H1 (cell line): ENCODE measurements at places on chromosomes 2 and 18. TPM values are rescaled to one million over a fixed set of nuclear protein-coding genes. Genes with fewer than 3 reads are reported as not detected.

DNA sequence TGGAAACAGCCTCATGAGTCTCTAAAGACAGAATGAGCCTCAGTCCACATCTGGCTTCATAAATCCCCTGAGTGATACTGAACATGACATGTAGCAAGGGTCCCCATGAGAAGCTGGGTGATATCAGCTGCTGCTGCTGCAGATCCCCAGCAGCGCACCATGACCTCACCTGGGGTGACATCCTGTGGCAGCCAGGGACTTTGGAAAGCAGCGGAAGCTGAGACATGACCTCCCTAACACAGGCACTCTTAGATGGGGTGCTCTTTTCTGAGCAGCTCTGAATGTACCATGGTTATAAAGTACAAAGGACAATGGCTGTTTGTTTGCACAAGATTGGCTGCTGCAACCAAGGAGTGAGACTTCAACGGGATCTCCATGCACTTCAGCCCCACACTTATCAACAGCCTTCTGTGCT lies 74.7 kb upstream of the TMEM200C start:
- DNase-seq: no peak

DNA sequence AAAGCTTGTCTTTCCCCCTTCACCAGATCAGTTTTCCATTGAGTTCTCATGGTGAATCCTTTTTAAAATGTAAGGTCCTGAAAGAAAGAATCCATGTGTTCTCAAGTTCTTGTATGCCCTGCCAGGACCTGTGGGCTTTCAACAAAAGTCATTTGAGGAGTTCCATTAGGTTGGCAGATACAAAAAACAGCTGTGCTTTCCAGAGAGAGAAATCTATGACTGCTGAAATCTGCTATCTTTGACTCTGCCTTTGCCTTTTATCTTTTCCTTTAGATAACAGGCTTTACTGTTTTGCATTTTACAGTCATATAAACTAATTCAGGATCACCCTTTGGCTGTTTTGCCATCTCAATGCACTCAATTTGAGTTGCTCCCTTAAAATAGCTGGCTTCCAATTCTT lies 59.7 kb downstream of the CXCR4 start:
- no peak for DNase-seq

DNA sequence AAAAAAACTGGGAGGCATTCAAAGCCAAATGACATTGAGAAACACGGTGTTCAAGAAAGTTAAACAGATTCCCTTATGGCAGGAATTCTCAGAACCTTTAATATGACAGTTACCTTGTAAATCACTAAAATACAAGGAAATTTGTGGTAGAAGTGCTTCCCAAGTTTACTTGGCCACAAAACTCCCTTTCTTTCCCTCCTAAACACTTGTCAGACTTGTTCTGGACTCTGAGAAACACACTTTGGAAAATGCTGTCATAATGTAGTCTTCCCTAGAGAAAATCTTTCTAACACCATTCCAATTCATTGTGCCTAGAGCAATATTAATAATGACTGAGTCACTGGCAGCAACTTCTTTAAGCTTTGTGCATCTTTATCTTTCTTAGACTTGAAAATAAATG lies 140.4 kb downstream of the ANKRD44 start:
- DNase-seq: no peak

GRCh38 chr18:36733150-36733549 lies 95.7 kb downstream of the TPGS2 start:
- no peak for DNase-seq

DNA sequence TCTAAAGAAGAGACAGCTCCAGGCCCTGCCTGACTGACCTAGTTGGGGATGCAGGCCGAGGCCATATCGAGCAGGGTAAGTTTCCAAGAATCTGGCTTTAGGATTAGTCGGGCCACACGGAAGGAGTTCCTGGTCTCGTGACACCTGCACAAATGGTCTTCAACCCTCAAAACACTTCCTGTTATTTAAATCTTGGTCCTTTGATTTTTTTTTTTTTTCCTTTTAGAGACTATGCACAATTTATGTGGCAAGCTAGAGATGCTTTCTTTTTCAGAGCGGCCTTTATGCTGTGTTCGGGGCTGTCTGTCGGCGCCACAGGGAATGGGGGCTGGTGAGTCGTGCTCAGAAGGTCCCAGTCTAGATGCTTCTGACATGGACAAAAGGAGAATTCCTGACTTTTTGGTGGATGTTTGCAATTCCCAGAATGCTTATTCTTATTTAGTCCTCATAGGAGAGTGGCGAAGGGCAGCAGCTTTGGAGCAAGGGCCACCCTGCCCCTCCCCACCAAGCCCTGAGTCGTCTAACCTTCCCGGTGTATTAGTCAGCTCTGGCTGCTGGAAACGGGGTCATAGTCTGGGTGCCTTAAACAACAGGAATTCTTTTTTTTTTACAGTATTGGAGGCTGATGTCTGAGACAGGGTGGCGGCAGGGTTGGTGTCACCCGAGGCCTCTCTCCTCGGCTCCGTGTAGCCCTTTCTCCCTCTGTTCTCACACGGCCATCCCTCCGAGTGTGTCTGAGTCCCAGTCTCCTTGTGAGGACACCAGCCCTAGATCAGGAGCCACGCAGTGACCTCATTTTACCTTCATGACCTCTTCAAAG lies 27.4 kb downstream of the HPCAL1 start:
- no peak for DNase-seq

DNA sequence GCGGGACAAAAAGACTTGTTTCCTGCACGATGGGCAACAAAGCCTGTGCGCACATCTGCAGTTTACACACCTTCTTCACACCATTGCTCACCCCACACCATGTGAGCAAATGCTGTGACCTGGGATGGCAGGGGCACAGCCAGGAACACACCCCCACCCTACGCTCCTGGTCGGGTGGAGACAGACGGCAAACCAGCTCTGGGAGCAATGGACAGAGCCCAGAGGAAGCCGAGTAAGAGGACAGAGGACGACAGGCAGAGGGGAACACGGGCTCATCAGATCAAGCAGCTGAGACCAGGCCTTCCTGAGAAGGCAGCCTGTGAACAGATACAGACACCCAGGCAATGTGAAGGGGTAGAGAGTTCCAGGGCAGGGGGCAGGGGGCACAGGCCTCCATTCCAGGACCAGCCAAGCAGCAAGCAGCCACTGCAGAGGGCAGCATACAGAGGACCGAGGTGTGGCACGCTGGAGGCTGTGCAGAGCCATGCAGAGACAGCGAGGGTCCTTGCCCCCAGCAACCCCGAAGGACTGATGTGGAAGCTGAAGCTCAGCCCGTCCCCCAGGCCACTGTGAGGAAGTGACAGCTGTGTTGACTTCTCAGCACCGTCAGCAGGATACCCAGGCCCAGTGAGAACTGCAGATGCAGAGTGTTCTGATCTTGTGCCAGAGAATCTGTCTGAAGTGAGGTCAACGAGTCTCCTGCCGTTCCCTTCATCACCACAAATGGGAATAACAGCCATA lies 46.2 kb downstream of the PARD6G start:
- DNase-seq: no peak

EGR4 gene
- 0.20 TPM in 1 of 2 replicates, not detected in the other for total RNA-seq
